ENCODE measurements at places on chromosomes 7 and 10.

GRCh38 chr7:8831376-8831775 lies 398.0 kb downstream of the NXPH1 start:
- DNase-seq, result no peak

DNA sequence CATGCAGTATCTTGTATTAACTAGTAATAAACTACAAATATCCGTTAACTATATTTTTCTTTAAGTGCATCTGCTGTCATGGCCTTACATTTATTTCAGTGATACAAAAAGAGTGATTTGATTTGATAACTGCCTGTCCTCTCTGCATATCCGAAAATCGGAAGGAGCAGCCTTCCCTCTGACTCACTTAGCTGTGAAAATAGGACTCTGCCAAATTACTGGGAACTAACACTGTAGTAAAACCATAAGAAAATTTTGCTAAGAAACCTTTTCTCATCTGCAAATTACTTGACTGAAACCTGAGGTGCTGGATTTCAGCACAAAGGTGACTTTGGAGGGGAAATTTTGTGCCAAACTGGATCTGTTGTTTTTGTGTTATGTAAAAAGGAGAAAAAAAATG lies 176.6 kb upstream of the MKLN1 start:
- no peak for DNase-seq

- DNase-seq, result no peak
Observed at GRCh38 chr7:43570688-43571365, 12.1 kb upstream of the STK17A start.

- DNase-seq, result no peak
Observed at GRCh38 chr7:72334066-72334465, 78.1 kb downstream of the CALN1 start.

GRCh38 chr7:131157530-131158243 lies 170.0 kb upstream of the MKLN1 start:
- no peak for DNase-seq

- no peak for DNase-seq
Observed at GRCh38 chr10:113177156-113177935, 227.3 kb downstream of the TCF7L2 start.

DNA sequence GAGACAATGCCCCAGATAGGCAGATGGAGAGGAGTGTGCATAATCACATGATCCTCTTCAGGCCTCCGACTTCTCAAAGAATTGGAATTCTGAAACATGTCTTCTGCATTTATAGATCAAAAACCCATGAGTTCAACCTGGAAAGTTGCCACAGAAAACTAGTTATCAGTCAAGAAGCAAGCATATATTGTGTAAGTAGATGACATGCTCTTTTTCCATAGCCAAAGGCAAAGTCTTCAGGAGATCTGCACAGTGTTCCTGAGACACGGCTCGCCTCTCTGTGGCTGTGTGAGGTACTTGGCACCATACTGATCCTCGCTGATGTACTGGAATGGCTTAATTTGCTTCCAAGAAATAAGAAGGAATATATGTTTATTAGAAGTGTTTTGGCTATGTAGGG lies 213.5 kb upstream of the MKI67 start:
- DNase-seq, result no peak

DNA sequence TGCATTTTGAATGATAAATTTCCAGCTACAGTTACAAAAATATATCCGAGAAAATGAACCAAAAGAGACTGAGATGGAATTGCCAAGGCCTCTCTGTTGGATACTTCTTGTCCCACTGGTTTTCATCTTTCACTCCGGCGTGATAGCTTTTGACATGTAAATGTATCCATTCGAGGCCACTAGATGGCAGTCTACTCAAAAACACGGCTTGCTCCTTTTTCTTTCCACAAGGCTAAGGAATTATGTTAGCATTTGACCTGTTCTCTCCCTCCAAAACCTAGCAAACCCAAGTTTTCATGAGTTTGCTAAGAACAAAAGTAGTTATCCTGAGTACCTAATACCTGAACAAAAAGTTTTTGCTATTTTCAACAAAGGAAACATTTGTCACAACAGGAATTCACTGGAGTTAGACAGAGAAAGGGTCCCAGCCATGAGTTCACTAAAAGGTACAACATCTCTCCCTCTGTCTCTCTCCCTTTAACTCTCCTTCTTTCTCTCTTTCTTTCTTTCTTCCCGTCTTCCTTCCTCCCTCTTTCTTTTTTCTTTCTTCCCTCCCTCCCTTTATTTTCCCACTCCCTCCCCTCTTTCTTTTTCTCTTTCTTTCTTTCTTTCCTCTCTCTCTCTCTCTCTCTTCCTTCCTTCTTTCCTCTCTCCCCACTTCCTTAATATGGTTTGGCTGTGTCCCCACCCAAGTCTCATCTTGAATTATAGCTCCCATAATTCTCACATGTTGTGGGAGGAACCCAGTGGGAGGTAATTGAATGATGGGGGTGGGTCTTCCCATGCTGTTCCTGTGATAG lies 207.9 kb upstream of the MYO3A start:
- peak; percentile 80 for DNase-seq

DNA sequence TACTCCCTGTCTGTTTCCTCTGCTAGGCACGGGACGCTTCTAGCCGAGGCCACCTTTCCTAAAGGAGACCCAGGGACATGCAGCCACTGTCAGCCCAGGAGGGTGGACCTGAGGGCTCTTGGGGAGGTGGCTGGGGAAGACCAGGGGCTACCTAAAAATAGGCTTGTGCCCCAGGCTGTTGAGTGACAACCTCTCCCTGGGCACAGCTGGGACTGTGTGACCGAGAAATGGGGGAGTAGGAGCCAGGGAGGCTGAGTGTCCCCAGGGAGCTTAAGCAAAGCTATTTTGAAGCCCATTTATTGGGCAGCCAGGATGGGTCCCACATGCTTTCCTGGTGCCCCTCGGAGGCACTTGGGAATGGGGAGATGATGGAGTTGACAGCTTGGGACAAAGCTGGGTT lies 63.8 kb downstream of the CALML3 start:
- DNase-seq, result no peak

DNA sequence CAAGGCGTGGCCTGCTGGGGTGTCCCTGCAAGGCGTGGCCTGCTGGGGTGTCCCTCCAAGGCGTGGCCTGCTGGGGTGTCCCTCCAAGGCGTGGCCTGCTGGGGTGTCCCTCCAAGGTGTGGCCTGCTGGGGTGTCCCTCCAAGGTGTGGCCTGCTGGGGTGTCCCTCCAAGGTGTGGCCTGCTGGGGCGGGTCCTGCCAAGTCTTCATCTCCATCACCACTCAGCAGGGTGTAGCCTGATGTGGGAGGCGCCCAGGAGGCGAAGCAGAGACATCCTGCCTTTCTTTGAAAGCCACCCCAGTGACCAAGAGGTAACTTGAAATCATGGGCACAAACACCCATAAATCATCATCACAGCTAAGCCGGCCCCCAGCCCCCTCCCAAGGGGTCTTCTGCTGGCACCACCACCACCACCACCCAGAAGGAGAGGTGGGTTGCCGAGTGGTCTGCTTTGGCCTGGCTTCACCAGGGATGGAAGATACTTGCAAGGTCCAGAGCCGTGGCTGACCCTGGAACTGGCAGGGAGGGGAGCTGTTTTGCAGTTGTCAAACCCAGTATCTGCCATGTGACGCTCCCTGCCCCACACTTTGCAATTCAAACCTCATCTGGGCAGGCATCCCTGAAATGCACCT lies 190.6 kb downstream of the EBF3 start:
- no peak for DNase-seq

GRCh38 chr7:42222891-42223290 lies 14.1 kb downstream of the GLI3 start:
- DNase-seq, result no peak

DNA sequence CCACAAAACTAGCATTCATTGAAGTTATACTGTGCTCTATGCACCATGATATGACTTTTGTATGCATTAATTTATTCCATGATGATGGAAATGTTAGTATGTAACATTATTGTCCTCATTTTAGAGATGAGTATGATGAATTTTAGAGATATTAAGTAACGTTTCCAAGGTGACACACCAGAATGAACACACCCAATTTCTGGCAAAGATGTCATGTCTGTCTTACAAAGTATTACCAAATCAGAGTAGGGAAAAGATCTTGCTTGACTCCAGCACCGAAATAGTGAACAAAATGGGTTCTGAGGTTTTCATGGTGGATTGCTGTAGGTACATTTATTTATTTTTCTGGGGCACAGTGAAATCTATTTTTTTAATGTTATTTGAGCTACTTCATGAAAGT lies 33.8 kb upstream of the COL1A2 start:
- no peak for DNase-seq

DNA sequence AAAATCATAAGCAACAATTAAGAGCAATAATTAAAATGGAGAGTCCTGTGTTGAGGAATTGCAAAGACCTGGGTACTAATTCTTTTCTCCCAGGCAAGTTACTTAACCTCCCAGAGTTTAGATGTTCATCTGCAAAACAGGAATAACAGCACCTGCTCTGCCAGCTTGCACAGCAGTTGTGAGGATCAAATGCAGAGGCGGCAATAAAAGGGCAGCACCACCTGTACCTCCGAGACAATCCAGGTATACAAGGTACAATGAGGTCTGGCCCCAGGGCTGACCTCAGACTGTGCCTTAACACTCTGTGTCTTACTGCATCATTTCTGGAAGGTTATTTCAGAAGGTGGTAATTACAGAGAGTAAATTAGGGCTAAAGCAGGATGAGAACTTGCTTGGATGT lies 14.5 kb upstream of the FAM204A start:
- DNase-seq, result peak; percentile 90

DNA sequence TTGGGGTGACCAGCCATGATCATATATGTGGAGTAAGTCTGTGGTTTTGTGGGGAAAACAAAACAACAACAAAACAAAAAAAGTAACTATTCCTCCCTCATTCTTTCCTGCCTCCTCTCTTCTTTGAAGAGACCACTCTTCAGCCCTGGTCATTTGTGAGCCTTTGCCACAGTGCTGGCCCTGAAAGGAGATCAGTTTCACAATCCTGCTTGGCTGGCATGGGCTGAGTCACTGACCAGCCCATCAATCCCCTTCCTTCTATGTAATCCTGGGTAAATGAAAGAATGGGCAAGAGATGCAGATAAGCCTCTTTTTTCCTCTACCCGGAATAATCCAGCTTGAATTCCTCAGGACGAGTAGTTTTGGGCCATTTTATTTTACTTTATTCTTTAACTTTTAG lies 13.6 kb downstream of the CSTF2T start:
- no peak for DNase-seq

DNA sequence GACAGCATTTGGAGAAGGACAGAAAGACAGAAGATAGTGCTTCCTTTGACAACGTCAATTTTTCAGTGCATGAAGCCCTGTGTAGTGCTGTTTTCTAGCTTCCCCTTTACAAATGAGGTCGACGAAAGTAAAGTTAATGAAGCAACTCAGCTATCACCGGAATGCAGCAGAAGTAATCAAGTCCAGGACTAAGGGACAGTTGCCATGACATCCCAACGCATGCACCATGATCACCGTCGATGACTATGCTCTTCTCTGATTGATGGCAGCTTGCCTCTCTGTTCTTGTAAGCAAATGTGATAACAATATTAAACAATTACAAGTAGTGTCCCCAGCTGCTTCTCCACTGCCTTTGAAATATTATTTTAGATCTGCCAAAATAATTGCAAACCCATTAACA lies 205.8 kb downstream of the FRMD4A start:
- no peak for DNase-seq

Measured in NCI-H146 (cell line).